CD8-positive, alpha-beta memory T cell (primary cell): ENCODE measurements at places on chromosomes 2 and 18.

- H3K27ac ChIP-seq = no peak overlapping the region
- no peak overlapping the region for H3K4me3 ChIP-seq
- H3K4me1 ChIP-seq = no peaks in the 10 kb centered on the region
Observed at GRCh38 chr2:31893094-31893493, 117.7 kb downstream of the MEMO1 start.

DNA sequence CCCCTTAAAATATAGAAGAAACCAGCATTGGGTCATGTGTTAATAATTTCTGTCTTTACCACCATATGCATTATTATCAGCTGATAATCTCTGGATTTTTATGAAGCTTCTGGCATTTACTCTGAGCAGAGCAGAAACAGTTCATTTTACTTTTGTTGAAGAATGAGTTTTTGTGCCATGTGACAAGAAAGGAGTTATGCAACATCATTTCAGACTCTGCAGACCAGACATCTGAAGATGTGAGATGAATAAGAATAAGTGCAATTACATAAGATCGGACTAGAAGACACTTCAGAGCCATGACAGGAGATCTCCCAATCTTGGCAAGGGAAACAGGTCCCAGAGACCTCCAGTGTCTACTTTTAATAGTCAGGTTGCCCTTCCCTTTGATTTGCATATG lies 869.4 kb upstream of the VRK2 start:
- H3K36me3 ChIP-seq = no peaks in the 10 kb centered on the region
- DNase-seq = no peak
- no peak overlapping the region for H3K4me3 ChIP-seq
- H3K27ac ChIP-seq = no peak overlapping the region

GRCh38 chr2:175769200-175769599 lies 232.9 kb downstream of the LNPK start:
- H3K4me3 ChIP-seq = no peak overlapping the region
- no peak for DNase-seq
- no peaks in the 10 kb centered on the region for H3K36me3 ChIP-seq
- H3K4me1 ChIP-seq = no peaks in the 10 kb centered on the region
- H3K27me3 ChIP-seq = no peaks in the 10 kb centered on the region

DNA sequence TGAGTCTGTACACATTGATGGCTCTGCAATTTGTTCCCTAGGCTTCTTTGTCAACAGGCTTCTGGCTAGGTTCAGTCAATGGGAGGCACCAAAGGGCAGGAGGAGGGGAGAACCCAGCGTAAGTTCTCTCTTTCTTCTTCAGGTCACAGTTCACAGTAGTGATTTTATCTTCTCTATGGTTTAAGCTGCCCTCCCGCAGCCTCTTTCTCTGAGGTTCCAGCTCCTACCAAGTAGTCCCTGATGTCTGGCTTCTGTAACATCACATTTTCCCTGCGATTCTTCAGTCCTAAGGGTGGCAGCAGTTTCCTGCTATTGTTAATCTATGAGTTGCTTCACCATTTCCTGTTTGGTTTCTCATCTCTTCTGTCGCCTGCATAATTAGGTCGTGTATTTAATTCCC lies 107.4 kb downstream of the CPO start:
- peak; percentile 45 for DNase-seq
- H3K27ac ChIP-seq = no peak overlapping the region
- H3K36me3 ChIP-seq = no peaks in the 10 kb centered on the region
- H3K4me3 ChIP-seq = no peak overlapping the region
- H3K4me1 ChIP-seq = peaks cover 9% of the 10 kb centered on the region
